ENCODE measurements at places on chromosomes 12 and 14. TPM values are rescaled to one million over a fixed set of nuclear protein-coding genes. Genes with fewer than 3 reads are reported as not detected.

- H3K36me3 ChIP-seq, result no peaks in the 10 kb centered on the region
- peaks cover 5% of the 10 kb centered on the region for H3K4me1 ChIP-seq
- H3K27me3 ChIP-seq, result peaks cover 30% of the 10 kb centered on the region
- no peak overlapping the region for H3K4me3 ChIP-seq
Observed at GRCh38 chr12:94560431-94561221, 89.7 kb downstream of the TMCC3 start.

- H3K4me3 ChIP-seq, result no peak overlapping the region
- no peak for DNase-seq
- no peak overlapping the region for H3K27ac ChIP-seq
- H3K4me1 ChIP-seq, result peaks cover 46% of the 10 kb centered on the region
- H3K36me3 ChIP-seq, result peaks cover 16% of the 10 kb centered on the region
Observed at GRCh38 chr14:93320489-93320888, 12.3 kb downstream of the BTBD7 start.

DNA sequence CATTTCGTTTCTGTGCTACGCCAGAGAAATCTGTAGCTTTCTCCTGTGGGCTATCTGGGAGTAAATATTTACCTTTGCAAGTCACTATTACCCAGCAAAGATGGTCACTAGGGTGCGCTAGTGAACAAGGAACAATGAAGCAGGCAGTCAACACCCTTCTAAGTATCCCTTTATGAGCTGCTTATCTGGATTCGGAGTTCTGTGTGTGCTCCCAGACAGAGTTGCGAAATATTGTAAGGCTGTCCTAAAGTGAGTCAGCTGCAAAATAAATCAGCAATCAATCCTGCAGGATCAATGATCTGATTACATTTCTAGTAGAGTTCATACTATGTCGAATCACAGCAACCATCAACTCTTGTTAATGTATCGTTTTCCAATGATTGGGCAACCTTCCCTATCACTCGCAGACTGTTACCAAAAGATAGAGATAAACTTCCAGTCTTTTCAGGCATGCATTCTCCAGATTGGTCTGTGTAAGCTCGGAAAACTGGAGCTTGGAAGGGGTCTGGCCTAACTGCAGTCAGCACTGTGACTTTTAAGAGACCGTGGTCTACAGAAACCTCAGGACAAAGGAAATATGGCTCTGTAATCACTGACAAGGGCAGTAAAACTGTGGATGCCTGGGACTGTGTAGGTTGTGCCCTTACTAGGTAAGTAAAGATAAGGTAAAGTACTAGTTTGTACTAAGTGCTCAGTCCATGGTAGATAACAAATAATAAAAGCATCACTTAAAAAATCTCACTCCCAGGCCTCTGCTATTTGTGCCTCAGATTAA is 133.5 kb downstream of the KCNK10 start:
- no peak overlapping the region for H3K4me3 ChIP-seq
- DNase-seq, result peak; percentile 64
- no peaks in the 10 kb centered on the region for H3K36me3 ChIP-seq
- peaks cover 20% of the 10 kb centered on the region for H3K27me3 ChIP-seq
- H3K4me1 ChIP-seq, result peaks cover 4% of the 10 kb centered on the region

GRCh38 chr14:71485833-71486232 is 446.4 kb upstream of the RGS6 start:
- peaks cover 17% of the 10 kb centered on the region for H3K4me1 ChIP-seq
- H3K4me3 ChIP-seq, result no peak overlapping the region
- no peak for DNase-seq
- no peaks in the 10 kb centered on the region for H3K27me3 ChIP-seq

GRCh38 chr12:68446384-68446783 is 114.2 kb upstream of the MDM1 start:
- no peak overlapping the region for H3K27ac ChIP-seq
- H3K36me3 ChIP-seq, result no peaks in the 10 kb centered on the region
- no peak overlapping the region for H3K4me3 ChIP-seq
- no peaks in the 10 kb centered on the region for H3K27me3 ChIP-seq

DNA sequence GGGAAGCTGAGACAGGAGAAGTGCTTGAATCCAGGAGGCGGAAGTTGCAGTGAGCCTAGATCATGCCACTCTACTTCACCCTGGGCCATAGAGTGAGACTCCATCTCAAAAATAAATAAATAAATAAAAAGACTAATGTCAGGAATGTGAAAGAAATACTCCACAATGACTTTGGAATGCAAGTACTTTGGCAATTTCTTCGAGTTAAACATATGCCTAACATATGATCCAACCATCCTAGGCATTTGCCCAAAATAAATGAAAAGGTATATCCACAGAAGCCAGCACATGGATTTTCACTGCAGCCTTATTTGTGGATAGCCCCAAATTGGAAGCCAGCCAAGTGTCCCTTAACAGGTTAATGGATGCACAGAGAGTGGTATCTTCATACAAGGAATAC is 357.9 kb upstream of the TMEM132C start:
- H3K27me3 ChIP-seq, result no peaks in the 10 kb centered on the region
- no peaks in the 10 kb centered on the region for H3K4me1 ChIP-seq
- H3K36me3 ChIP-seq, result no peaks in the 10 kb centered on the region
- no peak overlapping the region for H3K27ac ChIP-seq
- no peak overlapping the region for H3K4me3 ChIP-seq

DNA sequence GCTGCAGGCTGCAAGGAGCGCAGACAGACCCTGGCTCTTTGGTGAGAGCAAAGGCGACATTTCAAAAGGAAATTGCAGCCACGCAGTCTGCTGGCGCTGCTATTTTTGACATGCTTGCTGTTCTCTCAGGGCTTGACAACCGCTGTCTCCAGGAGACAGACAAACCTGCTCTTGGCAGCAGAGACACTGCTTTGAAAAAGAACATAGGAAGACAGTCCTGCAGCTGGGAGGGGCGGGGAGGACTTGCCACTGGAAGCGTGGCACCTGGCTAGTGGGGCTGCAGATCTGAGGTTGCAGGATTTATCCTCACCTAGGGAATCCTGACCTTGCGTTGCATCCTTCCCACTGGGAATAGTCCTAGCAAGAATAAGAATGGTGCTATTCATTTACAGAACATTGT is 91.8 kb upstream of the KCNA1 start:
- peaks cover 9% of the 10 kb centered on the region for H3K4me1 ChIP-seq
- H3K27me3 ChIP-seq, result no peaks in the 10 kb centered on the region
- H3K4me3 ChIP-seq, result no peak overlapping the region
- DNase-seq, result no peak
- H3K36me3 ChIP-seq, result no peaks in the 10 kb centered on the region

- no peak overlapping the region for H3K4me3 ChIP-seq
- peaks cover 2% of the 10 kb centered on the region for H3K4me1 ChIP-seq
- H3K27ac ChIP-seq, result no peak overlapping the region
- no peak for DNase-seq
Observed at GRCh38 chr14:68397822-68398221, 395.0 kb downstream of the ZFP36L1 start.

BDKRB2 gene
- not detected for total RNA-seq

TAS2R46 gene
- total RNA-seq, result 0.41 TPM

DNA sequence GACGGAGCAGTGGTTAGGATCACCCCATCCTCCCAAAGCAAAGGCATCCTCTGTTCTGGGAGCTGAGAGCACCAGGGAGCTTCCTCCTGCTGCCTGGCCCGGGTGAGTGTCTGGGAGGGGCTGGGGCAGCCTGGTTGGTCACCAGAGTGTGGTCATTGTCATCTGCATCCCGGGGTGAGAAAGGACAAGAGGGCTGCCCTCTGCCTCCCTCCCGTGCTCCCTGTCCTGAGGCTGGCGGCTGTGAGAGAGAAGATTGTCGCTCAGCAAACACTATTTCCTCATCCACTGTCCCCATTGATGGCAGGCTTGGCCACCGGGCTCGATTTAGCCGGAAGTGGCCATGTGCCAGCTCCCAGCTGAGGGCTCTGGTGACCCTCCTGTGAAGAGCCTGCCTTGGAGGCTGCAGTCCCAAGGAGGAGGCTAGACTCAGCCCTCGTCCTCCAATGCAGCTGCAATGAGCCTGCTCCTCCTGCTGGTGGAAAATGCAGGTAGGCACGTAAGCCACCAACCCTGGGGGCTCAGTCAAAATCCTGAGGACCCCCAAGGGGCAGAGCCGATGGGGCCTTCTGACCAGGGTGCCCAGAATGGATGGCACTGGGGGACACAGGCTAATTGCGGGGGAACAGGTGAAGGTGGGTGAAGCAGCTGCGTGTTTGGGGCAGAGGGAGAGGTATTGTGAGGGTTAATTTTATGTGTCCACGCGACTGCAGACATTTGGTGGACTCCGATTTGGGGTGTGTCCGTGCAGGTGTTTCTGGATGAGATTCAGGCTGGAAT is 155.7 kb downstream of the KIF26A start:
- H3K36me3 ChIP-seq, result no peaks in the 10 kb centered on the region
- peaks cover 5% of the 10 kb centered on the region for H3K27me3 ChIP-seq

FAM181A gene
- total RNA-seq, result not detected

- H3K36me3 ChIP-seq, result no peaks in the 10 kb centered on the region
- no peaks in the 10 kb centered on the region for H3K27me3 ChIP-seq
- DNase-seq, result no peak
- peaks cover 3% of the 10 kb centered on the region for H3K4me1 ChIP-seq
Observed at GRCh38 chr12:2009623-2010022, 5.4 kb upstream of the DCP1B start.

DNA sequence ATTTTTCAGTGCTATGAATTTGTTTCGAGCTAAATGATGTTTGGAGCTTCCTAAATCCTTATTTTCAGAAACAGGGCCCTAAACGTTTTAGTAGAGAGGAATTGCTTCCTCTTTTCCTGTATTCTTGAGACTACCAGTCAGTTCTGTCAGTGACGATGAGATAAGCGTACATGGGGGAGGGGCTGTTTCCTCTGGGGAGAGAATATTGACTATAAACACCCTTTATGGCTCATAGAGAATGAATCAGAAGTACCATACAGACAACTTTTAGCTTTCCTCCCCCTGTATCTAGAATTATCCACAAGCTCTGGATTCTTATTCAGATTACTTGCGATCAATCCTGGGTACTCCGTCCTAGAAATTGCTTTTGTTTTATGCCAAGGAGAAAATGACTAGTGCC is 5.1 kb downstream of the TBK1 start:
- H3K27me3 ChIP-seq, result no peaks in the 10 kb centered on the region
- H3K36me3 ChIP-seq, result peaks cover 21% of the 10 kb centered on the region
- H3K27ac ChIP-seq, result peak overlapping the region; percentile 63
- H3K4me1 ChIP-seq, result peaks cover 55% of the 10 kb centered on the region
- no peak overlapping the region for H3K4me3 ChIP-seq

GRCh38 chr12:131357920-131358319 is 353.0 kb upstream of the SFSWAP start:
- H3K4me1 ChIP-seq, result no peaks in the 10 kb centered on the region
- no peak for DNase-seq
- no peak overlapping the region for H3K4me3 ChIP-seq
- peaks cover 23% of the 10 kb centered on the region for H3K27me3 ChIP-seq
- H3K27ac ChIP-seq, result no peak overlapping the region
- H3K36me3 ChIP-seq, result no peaks in the 10 kb centered on the region

GRCh38 chr14:58193542-58193941 is 6.4 kb upstream of the ACTR10 start:
- no peaks in the 10 kb centered on the region for H3K36me3 ChIP-seq
- no peak overlapping the region for H3K4me3 ChIP-seq
- DNase-seq, result no peak
- peaks cover 7% of the 10 kb centered on the region for H3K4me1 ChIP-seq
- no peaks in the 10 kb centered on the region for H3K27me3 ChIP-seq

DNA sequence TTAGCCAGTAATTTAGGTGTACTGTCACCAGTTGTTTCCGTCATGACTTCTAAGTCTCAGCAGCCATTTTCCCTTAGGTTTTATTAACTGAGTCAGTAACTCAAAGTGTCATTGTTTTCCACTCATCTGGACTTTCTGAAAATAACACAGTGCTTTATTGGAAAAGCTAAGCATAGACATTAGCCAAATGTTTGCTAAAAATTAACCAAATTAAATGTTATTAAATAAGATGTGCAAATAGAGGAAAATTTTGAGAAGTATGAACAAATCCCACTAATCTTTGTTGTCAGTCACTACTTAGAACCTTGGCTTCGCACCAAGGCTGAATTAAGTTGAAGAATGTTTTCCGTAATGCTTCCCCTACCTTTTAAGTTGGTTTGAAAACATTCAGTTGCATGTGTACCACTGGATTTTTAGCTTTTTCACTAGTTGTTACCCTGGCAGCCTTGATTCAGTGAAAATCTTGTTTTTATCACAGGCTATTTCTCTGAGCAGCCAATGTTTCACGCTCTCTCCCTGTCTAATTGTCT is 43.0 kb downstream of the BORCS5 start:
- peaks cover 72% of the 10 kb centered on the region for H3K4me1 ChIP-seq
- peak overlapping the region; percentile 23 for H3K27ac ChIP-seq
- H3K4me3 ChIP-seq, result no peak overlapping the region
- DNase-seq, result no peak
- peaks cover 18% of the 10 kb centered on the region for H3K36me3 ChIP-seq
- no peaks in the 10 kb centered on the region for H3K27me3 ChIP-seq

DNA sequence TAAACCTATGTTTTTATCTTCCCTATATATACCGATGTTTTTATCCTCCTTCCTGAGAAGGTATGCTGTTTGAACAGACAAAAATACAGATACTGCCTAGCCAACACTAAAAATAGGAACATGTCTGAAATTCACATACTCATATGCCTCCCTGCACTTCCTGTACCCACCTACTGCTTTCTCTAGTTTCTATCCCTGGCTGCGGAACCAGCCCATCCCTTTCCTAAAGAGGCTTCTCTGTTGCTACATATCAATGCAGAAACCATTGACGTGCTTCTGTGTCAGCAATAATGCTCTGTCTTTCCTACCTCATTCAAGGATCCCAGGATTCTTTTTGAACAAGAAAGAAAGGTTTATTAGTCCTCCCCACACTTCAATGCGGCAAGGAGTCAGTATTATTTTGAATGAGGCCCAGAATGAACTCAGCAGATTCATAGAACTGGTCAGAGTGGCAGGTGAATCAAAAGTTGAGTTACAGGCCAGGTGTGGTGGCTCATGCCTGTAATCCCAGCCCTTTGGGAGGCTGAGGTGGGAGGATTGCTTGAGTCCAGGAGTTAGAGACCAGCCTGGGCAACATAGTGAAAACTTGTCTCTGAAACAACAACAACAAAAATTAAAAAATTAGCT is 67.8 kb upstream of the NAP1L1 start:
- no peak overlapping the region for H3K4me3 ChIP-seq
- H3K4me1 ChIP-seq, result peaks cover 5% of the 10 kb centered on the region
- peaks cover 8% of the 10 kb centered on the region for H3K27me3 ChIP-seq
